ENCODE measurements at places on chromosomes 6 and 20. TPM values are rescaled to one million over a fixed set of nuclear protein-coding genes. Genes with fewer than 3 reads are reported as not detected.

DNA sequence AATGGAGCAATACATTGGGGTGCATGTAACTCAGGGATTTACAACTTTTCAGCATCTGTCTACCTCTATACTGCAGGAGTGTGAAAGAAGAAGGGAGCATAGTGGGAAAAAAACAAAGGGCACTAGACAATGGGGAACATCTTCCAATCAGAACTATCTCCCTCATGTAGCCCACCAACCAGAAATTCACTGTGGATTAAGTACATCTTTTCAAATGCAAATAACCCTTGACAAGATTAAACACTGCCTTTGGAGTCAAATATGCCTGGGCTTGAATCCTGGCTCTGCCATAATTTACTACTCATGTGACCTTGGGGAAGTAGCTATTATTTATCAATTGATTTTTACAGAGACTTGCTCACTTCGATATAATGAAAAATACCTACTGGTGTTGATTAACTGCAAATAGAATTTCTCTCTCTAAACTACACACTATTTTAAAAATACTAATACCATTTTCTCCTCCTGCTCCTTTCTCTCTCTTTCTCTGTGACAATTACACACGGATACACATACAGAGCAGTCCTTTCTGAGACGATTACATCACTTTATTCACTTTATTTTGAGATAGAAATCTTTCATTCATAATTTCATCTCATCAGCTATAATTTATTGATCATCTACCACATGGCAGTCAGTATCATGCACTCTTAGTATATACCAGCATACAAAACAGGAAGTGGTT lies 783.7 kb downstream of the FRK start:
- DNase-seq, result no peak

- DNase-seq, result no peak
Measured at GRCh38 chr6:7215131-7215530, 97.9 kb downstream of the SSR1 start.

- no peak for DNase-seq
Measured at GRCh38 chr6:15876406-15876805, 213.6 kb upstream of the DTNBP1 start.

- DNase-seq, result no peak
Measured at GRCh38 chr6:57432919-57433684, 115.7 kb downstream of the PRIM2 start.

ISM1 gene
- polyA plus RNA-seq, result 0.37 TPM

TFAP2D gene
- not detected for polyA plus RNA-seq

DOK5 gene
- 13.5 TPM for polyA plus RNA-seq

DEFB132 gene
- polyA plus RNA-seq, result not detected

EIF2S2 gene
- polyA plus RNA-seq, result 50.0 TPM

MYBL2 gene
- 19.2 TPM for polyA plus RNA-seq

TCP11 gene
- 1.2 TPM for polyA plus RNA-seq

LY6G6F gene
- 0.30 TPM for polyA plus RNA-seq

SNAI1 gene
- 9.8 TPM for polyA plus RNA-seq

DUSP22 gene
- polyA plus RNA-seq, result 23.2 TPM
